Esophagus mucosa (tissue), 1 donor: ENCODE measurements at places on chromosomes 12 and 14.

DNA sequence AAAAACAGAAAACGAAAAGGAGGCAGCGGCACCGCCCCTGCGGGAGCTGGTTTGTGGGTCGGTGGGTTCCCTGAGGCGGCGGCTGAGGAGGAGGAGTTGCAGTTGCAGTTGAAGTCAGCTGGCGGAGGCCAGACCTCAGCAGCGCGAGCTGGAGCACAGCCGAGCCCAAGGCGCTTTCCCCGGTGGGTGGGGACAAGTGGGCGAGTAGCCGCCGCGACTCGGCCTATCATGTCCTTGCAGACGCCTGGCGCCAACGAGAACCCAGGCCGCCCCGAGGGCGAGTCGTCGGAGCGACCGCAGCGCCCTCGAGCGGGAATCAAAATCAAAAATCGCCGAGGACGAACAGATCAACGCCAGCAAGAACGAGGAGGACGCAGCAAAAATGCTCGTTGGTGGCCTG lies 12.7 kb upstream of the CLEC1A start:
- ATAC-seq: no peak

GRCh38 chr12:28946361-28946760 lies 202.7 kb upstream of the FAR2 start:
- no peak for ATAC-seq

GRCh38 chr12:62401631-62402030 lies 65.0 kb upstream of the MON2 start:
- ATAC-seq: no peak

GRCh38 chr12:82866227-82866775 lies 179.6 kb downstream of the TMTC2 start:
- ATAC-seq: no peak

GRCh38 chr12:132570635-132571034 lies 39.7 kb downstream of the LRCOL1 start:
- no peak for ATAC-seq

- peak; percentile 48 for ATAC-seq
Measured at GRCh38 chr12:38664661-38665269, 240.6 kb downstream of the CPNE8 start.

DNA sequence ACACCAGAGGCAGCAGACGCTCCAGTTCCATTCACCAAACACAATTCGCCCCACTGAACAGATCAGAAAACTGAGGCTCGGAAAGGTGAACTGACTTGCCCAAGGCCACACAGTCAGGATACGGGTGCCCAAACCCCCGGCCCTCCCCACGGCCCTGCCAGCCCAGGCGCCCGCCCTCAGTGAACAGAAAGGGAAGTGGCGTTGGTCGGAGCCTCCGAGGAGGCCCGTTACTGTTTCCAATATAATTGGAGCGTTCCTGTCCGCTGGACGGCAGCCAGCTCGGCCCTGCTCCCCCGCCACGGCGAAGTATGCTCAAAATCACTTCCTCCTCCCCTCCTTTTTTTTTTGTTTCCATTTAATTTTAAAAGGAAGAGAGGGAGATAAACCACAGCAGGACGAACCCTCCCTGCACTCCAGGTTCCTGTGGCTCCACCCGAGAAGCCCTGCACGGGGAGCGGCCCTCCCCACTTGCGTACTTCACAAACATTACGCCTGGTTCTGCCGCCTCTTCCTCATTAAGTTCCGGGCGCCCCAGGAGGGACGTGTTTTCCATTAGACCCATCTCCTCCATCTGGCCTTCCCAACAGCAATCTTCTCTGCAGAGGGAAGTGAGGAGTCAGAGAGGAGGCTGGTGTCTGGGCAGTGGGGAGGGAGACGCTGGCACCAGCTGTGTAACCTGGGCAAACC lies 61.1 kb downstream of the NCOR2 start:
- ATAC-seq: peak; percentile 12

DNA sequence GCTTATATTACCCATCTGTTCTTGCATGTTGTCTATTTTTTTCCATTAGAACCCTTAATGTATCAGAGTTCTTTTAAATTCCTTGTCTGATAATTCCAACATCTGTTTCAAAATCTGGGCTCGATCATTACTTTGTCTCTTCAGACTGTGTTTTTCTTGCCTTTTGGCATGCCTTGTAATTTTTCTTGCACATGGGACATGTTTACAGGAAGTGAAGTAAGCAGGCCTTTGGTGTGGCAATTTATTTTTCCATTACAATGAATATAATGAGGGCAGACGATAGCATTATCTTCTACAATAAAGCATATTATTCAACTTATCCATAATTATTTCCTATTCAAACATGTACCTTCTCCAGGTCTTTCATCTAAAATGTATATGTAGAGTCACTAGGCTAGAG lies 48.3 kb downstream of the STXBP6 start:
- no peak for ATAC-seq

GRCh38 chr14:102196039-102196901 lies 56.6 kb downstream of the WDR20 start:
- ATAC-seq: no peak

DNA sequence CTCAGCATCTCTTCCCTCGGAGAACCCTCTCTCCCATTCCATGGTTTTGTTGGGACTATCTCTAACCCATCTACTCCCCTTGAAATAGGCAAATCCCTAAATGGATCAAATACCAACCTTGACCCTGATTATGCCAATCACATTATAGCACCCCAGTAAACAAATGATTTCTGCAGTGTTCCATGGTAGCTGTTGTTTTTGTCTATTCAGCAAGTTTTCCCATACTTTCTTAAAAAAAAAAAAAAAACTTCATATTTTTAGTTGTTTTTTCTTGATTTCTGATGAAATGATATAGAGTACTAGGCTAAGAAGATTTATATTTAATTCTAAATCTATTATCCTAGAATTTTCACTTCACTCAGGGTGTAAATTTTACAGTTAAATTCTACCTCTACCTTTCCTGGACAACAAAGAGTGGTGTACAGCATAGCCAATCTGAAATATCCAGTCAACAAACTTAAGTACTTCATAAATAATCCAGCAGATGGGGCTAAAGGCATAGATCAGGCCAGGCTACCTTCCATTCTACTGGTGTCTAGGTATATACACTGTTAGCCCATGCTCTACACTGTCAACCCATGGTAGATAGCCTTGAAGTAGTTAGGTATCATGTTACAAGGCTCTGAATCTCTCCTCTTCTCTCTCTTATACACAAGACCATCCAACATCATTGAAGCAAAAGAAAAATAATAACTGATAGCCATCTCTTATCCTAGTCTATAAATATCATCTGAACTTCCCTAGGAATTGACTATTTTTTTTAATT lies 82.2 kb downstream of the PLEKHG7 start:
- peak; percentile 97 for ATAC-seq

- no peak for ATAC-seq
Measured at GRCh38 chr14:89728964-89729363, 225.6 kb downstream of the EFCAB11 start.
